NCI-H1105 treated with DMSO at 0.1 percent for 48 hours (cell line): ENCODE measurements at places on chromosomes 7 and 10.
A peak's percentile ranks its signal among the peaks of the same experiment; 100 is the strongest.

- DNase-seq, result no peak
These were observed 6.3 kb upstream of the IL2RA start for GRCh38 chr10:6068422-6068821.

GRCh38 chr10:96367470-96367869 lies 8.7 kb upstream of the OPALIN start:
- no peak for DNase-seq

GRCh38 chr7:112596260-112596659 lies 115.5 kb downstream of the LSMEM1 start:
- no peak for DNase-seq

GRCh38 chr7:39248041-39248691 lies 270.5 kb downstream of the POU6F2 start:
- no peak for DNase-seq

DNA sequence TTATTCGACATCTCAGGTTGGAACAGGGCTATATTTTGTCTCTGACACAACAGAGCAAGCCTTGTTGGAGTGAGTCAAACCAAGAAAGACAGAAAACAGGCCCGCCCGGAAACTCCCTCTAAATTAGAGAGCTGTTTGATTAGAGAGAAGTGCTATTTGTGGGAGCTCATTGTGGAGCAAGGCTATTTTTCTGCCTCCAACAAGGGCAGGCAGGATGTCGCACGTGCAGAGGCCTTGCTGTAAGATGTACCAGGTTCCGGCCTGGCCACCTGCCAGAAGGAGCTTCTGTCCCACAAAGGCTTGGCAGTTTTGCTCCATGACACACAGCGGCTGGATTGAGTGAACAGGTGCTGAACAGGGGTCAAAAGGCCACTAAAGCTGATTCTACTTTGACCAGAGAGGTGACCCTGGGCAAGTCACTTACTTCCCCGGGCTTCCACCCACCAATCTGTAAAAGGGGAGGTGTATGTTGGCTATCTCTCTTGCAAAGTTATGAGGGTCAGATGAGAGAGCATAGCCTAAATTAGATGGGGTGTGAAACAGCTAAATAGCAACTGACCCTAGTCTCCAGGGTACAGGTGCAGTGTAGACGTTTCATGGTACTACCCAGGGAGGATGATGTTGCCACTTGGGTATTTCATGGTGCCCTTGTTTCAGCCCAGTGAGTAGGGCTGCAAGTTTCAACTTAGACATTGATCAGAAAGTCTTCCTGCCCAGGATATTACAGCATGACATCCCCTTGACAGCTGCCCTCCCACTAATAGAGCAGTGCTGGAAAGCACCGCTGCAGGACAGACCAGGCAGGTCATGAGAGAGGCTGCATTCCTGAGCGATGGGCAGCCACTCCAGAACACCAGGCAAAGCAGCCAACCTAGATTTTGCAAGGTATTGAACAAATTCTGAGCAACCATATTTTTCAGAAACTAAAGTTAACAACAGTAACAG lies 62.0 kb downstream of the VSTM4 start:
- DNase-seq, result no peak

- DNase-seq, result no peak
These were observed 131.3 kb downstream of the LHPP start for GRCh38 chr10:124592736-124593430.

DNA sequence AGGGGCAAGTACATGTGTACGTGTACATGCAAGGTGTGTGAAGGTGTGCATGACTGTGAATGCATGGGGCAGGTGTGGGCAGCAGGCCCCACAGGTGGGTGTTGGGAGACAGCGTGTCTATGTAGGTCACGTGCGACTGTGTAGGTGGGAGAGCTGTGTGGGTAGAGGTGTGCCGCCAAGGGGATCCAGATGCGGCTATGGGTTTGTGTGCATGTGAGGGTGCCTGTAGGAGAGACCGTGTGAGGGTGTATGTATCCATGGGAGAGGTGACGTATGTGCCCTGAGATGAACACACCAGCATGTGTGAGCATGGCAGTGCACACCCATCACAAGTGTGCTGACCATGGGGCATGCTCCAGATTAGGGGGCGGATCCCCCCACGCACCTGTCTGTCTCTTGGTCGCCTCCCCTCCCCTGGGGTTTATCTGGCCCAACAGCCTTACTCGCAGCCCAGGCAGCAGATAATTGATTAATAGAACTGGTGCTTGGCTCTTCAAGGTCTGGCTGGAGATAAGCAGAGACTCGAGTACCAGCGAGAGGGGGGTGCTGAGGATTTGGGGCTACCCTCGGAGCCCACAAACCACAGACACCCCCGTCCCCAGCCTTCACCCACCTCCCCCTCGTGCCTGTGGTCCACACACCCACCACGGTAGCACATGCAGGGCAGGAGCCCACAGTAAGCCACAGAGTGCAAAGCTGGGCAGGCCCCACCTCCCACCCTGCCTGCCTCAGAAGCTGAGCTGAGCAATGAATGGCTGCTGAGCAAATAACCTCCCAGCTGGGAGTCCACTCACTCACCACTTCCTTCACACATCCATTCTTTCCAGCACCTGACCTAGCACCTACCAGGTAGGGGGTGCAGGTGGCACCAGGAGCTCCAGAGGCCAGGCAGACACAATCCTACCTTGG lies 41.4 kb upstream of the ZMIZ1 start:
- no peak for DNase-seq

- peak; percentile 66 for DNase-seq
These were observed 431.2 kb upstream of the IGFBP3 start for GRCh38 chr7:46352004-46352954.

GRCh38 chr10:35246770-35247343 lies 89.5 kb upstream of the CCNY start:
- DNase-seq, result no peak

GRCh38 chr7:140696024-140696679 lies 356 bp upstream of the NDUFB2 start:
- DNase-seq, result peak; percentile 27

DNA sequence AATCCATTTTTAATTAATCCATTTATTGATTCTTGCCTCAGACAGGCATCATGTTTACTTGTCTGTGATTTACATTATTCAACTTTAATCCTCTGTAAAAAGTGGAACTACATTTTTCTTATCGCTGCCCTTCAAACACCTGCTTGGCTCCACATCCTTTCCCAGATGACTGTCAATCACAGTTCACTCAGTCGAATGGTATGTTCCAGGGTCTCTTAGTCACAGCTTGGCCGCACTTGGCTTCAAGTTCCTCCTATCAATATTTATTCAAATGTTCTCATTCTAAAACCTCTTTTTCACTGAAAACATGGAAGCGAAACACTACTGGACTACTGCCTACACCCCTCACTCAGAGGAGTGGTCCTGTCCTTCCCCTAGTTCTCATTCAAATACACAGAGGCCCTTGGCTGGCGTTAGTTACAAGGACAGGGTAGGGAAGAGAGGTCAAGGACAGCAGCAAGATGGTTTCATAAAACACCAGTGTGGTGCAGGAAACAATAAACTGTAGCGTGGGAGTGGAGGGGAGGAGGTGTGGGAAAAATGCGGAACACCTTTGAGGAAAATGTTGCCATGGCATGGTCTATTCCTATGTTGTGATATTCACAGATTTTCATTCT lies 143.2 kb downstream of the USP6NL start:
- DNase-seq, result no peak

DNA sequence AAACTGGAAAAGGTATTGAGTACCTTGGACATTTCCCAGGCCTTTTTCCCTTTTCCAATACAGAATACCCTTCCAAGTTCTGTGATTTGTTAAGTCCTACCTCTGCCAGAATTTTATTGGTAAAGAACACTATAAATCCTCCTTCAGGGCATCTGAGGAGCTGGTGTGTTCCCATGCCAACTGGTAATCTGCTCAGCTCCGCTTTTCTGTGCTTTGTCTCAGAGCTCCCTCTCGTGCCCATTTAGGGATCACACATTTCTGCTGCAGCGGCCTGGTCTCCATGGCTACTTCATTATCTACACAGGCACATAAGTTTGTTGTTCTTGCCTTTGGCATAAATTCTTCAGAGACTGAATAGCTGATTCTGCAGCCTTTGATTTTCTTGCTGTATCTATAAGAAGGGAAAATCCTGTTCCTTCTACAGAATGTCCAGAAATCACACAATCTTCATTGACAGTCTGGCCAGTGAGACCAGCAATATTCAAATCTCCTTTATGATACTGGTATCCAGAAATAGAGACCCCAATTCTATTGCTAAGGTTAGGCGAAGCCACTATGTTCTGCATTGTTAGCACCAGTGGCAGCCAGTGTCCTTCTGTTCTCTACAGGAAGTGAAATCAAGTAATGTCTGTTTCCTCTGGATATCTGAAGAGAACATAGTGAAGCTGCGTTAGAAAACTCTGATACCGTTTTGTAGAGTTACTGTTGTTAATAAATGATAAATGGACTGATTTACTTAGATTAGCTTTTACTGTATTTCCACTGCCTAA lies 51.9 kb downstream of the DENND11 start:
- DNase-seq, result peak; percentile 88

GRCh38 chr7:108236681-108237415 lies 106.7 kb upstream of the LAMB4 start:
- DNase-seq, result no peak

DNA sequence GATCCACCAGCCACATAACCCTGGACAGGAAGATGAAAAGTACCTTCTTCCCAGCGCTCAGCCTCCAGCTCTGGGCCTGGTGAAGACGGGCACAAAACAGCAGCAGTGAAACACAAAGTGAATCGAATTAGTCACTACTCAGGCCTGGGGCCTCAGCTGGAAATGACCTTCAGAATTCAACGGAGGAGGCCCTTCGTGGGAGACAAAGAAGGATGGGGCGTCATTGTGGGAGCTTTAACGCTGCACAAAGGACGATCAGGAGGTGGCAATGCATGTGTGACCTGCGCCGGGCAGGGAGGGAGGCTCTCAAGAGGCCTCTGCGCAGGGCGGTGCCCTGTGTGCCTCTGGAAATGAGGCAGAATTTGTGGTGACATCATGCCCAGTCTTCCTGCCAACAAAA lies 161.9 kb downstream of the DNAJB6 start:
- DNase-seq, result no peak

GRCh38 chr7:55063633-55064032 lies 44.8 kb downstream of the EGFR start:
- DNase-seq, result no peak

- no peak for DNase-seq
These were observed 160.9 kb upstream of the SEMA3C start for GRCh38 chr7:81079746-81080145.

DNA sequence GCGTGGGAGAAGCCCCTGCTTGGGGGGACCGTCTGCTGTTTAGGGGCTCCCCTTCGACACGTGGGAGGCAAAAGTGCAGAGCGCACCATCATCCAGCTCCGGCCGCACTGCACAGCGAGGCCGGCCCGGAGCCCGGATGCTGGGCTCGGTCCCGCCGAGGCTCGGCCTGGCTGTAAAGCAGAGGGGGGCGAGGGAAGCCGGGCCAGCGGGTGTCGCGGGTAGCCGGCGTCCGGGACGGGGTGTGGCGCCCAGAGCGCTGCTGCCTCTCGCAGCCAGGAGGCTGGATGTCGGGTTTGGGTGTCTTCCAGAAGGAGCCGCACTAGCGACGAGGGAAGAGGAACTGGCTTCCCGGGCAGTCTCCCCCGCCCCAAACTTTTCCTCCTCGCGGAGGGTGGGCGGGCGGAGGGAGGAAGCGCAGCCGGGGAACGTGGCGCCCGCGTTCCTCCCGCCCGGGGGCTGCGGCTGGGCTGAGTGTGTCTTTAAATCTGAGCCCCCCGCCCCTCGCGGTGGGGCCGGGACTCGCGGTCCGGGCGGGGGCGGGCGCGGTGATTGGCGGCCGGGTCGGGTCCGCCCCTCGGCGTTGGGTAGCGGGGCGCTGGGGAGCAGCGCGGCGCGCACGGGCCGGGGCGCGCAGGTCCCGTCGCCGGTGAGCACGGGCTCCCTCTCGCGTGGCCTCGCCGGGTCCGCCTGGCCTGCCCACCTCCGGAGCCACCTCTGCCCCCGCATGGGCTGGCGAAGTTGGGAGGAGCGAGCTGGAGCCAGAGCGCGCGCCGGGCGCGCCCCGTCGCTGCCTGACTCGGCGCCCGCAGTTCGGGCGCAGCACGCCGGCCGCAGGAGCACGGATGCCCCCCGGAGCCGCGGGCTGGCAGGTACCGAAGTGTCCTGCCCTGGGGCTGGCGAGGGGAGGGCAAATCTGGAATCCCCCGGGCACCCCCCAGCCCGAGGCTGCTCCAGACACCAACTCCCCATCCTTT lies at the start of gene PALD1:
Gene PALD1 (plus strand): TSS at position 577 of the 974 bp plus-strand sequence. CDS start 47,185 bp downstream, outside the sequence.
- peak; percentile 7 for DNase-seq

- no peak for DNase-seq
These were observed 30.0 kb downstream of the GPR141 start for GRCh38 chr7:37713613-37714012.

- DNase-seq, result no peak
These were observed 234.6 kb upstream of the CXCL12 start for GRCh38 chr10:44619521-44619920.

DNA sequence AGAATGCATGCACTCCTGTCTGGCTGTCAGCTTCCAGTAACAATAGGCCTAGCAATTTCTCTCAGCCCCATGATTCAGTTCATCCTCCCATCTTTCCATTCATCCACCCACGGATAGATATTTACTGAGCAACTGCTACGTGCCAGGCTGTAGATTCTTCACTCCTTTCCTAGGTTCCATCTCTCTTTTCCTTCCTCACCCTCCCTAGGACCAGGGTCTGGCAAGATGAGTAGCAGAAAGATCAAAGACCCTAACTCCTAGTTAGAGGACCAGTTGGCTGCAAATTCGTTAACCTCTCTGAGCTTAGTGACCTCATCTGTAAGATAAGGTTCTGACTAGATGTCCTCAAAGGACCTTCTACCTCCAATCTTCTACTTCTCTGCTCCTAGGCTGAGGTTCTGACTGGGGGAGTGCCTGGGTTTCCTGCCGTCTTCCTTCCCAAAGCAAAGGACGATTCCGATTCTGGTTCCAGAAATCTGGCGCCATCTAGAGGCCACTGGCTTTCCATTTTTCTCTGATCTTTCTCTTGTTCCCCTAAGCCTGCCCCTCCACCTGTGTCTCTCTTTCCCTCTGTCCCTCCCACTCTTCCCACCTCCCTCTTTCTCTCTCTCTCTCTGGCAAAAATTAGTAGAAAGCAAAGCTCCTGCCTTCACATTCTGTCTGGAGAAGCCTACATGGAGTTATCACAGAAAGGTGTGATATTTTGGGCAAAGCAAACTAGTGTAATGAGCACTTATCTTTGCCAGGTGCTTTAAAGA lies 26.2 kb downstream of the TBATA start:
- peak; percentile 51 for DNase-seq

DNA sequence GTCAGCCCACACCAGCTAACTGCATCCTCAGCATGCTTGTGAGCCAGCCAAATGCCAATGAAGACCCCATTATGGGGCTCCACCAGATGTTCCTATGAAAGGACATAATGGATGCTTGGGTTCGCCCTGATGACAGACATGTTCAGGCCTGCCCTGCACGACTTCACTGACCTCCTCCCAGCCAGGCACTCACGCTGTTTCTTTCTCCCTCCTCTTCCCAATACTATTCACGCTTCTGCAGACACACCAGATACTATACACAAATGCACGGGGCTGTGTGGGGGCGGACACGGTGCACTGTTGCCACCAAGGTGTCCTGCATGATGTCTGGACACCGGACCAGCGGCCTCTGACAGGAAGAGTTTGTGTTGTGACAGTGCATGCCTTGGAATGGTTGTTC lies 284.2 kb downstream of the PRPF18 start:
- DNase-seq, result peak; percentile 16
